ENCODE measurements at places on chromosomes 5 and 9.

GRCh38 chr9:121279776-121280388 lies 11.9 kb downstream of the GSN start:
- no peak for DNase-seq

DNA sequence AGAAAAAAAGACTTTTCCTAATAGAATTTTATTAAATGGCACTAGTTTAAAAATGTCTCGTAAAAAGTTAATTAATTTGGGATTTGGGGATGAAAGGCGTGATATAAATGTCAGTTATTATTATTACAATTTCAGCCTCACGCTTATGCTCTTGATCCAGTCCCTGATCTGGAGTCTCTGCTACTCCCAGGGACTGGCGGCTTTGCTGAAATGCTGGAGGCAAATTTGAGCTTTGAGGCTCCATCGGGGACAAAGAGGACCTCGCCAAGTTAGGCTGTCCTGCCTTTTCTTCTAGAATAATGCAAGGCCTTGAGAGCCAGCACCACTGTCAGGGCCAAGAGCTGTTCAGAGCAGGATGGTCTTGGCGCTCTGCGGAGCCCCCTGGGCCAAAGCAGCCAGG lies 69.7 kb downstream of the ZNF618 start:
- DNase-seq: no peak

DNA sequence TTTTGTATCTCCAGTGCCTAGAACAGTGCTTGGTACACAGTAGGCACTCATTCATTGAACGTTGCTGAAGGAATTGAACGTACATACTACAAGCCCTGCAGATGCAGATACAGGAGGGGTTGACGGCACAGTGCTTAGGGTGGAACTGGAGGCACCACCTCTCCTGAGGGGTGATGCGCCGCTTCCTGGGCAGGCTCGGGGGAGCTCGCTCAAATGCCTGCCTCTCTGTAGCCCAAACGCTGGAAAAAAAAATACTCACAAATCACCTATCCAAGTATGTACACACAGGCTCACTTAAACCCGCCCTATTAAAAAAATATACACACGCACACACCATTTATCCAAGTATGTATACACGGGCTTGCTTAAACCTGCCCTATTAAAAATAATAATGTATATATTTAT lies 536 bp upstream of the COMMD10 start:
- no peak for DNase-seq

- DNase-seq: peak; percentile 45
Observed at GRCh38 chr9:136949817-136950655, 2.0 kb upstream of the LCN12 start.

Data from astrocyte of the cerebellum (primary cell).